ENCODE measurements at places on chromosomes 2 and 18.

GRCh38 chr18:27995770-27996502 lies 181.0 kb downstream of the CDH2 start:
- no peak for DNase-seq

DNA sequence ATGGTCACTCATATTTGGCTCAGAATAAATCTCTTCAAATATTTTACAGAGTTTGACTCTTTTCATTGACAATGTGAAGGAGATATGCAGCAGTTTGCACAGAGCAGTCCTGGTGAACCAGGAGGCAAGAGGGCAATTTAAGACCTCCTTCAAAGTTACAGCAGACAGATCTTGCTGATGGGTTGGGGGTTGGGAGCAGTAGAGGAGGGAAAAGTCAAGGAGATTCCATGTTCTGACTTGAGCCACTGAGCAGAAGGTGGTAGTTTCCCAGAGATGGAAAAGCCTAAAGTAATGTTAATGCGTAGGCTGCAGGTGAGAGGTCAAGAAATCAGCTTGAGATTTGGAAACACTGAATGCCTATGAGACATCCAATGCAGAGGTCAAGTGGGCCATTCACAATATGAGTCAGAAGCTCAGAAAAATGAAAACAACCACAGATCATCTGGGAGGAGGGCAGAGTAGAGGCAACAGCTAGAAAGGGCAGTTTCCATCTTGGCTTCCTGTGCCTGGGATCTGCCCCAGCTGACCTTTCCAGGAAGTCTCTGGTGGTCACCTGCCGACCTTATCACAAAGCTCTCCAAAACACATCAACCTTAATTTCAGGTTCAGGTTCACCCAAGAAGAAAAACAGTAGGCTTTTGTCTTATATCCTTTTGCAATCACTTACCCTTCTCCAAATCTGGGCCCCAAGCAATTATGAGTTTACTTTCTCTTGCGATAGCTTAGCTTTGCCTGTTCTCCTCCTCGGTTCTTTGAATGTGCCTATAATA lies 197.5 kb upstream of the ARL4C start:
- no peak for DNase-seq

DNA sequence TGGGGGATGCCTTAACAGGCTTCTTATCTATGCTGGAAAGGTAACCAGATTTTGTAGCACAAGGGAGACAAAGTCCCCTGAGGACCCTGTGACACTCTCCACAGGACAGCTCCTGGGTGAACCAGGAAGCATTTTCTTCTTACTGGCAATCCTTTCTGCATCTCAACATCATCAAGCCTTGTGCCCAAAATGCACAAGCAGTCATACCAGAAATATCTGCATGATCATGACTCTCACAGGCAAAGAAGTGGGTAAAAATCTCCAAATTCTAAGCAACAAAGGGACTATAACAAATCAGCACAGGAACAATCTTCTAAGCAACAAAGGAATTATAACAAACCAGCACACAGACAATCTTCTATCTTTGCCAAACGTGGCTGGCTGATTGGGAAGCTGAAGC lies 99.1 kb upstream of the CD226 start:
- no peak for DNase-seq

- DNase-seq = no peak
Observed at GRCh38 chr2:169979025-169979424, 151.8 kb downstream of the UBR3 start.

DNA sequence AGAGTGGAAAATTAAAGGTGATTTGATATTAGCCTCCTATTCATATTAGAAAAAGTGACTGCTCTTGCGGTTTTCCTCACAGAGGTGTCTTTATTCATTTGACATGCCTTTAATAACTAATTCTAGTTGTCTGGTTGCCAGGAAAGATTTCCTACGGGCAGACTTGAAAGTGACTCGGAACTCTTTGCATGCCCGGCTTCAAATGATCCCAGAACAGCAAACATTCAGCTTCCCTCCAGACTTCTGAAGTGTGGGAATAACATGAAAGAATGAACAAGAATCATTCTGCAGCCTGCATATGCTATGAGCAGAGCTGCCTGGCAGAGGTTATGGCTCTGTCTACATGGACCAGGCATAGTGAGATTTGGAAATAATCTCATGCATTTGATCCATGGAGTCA lies 89.6 kb upstream of the PKDCC start:
- DNase-seq = no peak

DNA sequence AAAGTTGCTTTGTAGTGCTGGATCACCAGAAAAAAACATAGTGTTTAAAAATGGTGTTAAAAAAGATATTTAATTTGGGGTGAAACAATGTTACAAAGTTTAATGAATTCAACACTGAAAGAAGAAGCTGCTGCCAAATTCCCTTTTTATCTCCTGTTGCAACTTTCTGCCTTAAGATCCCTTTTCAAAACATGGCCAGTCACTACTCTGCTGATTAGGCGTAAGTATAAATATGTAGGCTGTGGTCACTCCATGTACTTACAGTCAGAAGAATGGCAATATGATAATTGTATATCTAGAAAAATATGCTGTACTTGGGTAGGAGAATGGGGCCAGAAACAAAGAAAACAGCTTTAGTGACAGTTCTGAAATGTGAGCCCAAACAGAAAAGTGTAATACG lies 123.5 kb upstream of the ZBTB14 start:
- no peak for DNase-seq

- no peak for DNase-seq
Observed at GRCh38 chr2:121263996-121264715, 20.8 kb downstream of the TFCP2L1 start.

DNA sequence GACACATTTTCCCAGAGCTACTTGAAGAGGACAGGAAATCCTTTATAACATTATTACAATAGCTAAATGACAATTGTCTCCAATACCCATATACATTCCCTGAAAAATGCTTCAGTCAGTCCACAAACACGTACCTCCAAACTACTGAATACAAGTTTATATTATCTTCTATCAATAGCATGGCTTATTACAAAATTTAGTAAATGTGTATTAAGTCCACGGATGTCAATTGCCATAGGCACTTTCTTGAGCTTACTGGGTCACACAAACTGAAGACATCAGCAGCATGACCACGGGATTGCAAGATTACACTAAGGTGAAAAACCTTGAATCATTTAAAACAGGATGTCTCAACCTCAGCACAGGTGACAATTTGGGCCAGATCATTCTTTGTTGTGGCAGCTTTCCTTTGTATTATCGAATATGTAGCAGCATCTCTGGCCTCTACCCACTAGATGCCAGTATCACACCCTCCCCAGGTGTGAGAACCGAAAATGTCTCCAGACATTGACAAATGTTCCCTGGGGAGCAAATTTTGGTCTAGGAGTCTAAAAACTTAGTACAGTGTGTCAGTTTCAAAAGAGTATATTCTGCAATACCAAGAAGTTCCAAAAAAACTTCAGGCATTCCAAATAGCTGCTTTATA lies 1.4 kb downstream of the MBD2 start:
- DNase-seq = no peak

GRCh38 chr2:189854940-189855339 lies 70.7 kb downstream of the PMS1 start:
- no peak for DNase-seq
